Placental pericyte (primary cell): ENCODE measurements at places on chromosomes 1 and 21. TPM values are rescaled to one million over a fixed set of nuclear protein-coding genes. Genes with fewer than 3 reads are reported as not detected.

PODN gene
- total RNA-seq = 10.2 and 110 TPM in 2 replicates

HES2 gene
- 0.14 and 0.22 TPM in 2 replicates for total RNA-seq

RAB42 gene
- total RNA-seq = 1.7 and 4.8 TPM in 2 replicates

MXRA8 gene
- total RNA-seq = 342 and 367 TPM in 2 replicates

REG4 gene
- total RNA-seq = not detected in 2 replicates

C1orf56 gene
- 2.9 and 3.3 TPM in 2 replicates for total RNA-seq

CLCA4 gene
- not detected in 2 replicates for total RNA-seq

GPR3 gene
- total RNA-seq = 0.44 and 2.9 TPM in 2 replicates

IRF6 gene
- under 0.01 and 0.14 TPM in 2 replicates for total RNA-seq

AXDND1 gene
- total RNA-seq = 0.43 and 0.44 TPM in 2 replicates

ANKRD35 gene
- 0.22 and 0.57 TPM in 2 replicates for total RNA-seq

PCP4L1 gene
- total RNA-seq = not detected in 2 replicates

OR2T2 gene
- total RNA-seq = not detected in 2 replicates

KRTAP19-7 gene
- not detected in 2 replicates for total RNA-seq

SYCP1 gene
- total RNA-seq = not detected in 2 replicates

ADORA1 gene
- total RNA-seq = 5.0 and 35.5 TPM in 2 replicates

PLEKHM2 gene
- total RNA-seq = 62.7 and 95.0 TPM in 2 replicates

CLIC6 gene
- total RNA-seq = under 0.01 TPM in 1 of 2 replicates, not detected in the other

STUM gene
- not detected in 2 replicates for total RNA-seq

MMEL1 gene
- total RNA-seq = not detected in 2 replicates

CD164L2 gene
- not detected in 2 replicates for total RNA-seq

TMEM240 gene
- 4.4 and 4.8 TPM in 2 replicates for total RNA-seq

NUP210L gene
- total RNA-seq = under 0.01 TPM in 2 replicates

FMN2 gene
- 2.6 and 5.4 TPM in 2 replicates for total RNA-seq

SLC45A3 gene
- 5.7 and 11.9 TPM in 2 replicates for total RNA-seq

SMCP gene
- total RNA-seq = not detected in 2 replicates

F3 gene
- 338 and 346 TPM in 2 replicates for total RNA-seq

SPRR3 gene
- not detected in 2 replicates for total RNA-seq

CADM3 gene
- not detected in 2 replicates for total RNA-seq

MSH4 gene
- under 0.01 TPM in 1 of 2 replicates, not detected in the other for total RNA-seq

MUL1 gene
- 47.9 and 57.0 TPM in 2 replicates for total RNA-seq

EFNA3 gene
- total RNA-seq = 0.43 and 0.66 TPM in 2 replicates

ZBTB8B gene
- not detected in 2 replicates for total RNA-seq

PEX14 gene
- total RNA-seq = 22.5 and 24.6 TPM in 2 replicates

CFAP74 gene
- not detected in 2 replicates for total RNA-seq

THEM4 gene
- total RNA-seq = 8.8 and 10.7 TPM in 2 replicates

FAM72B gene
- 1.5 and 4.6 TPM in 2 replicates for total RNA-seq

DIO1 gene
- not detected in 2 replicates for total RNA-seq

CD1E gene
- not detected in 2 replicates for total RNA-seq

GALE gene
- total RNA-seq = 42.7 and 63.9 TPM in 2 replicates

DCDC2B gene
- not detected in 2 replicates for total RNA-seq

DNALI1 gene
- total RNA-seq = 4.7 and 6.3 TPM in 2 replicates

MMP23B gene
- total RNA-seq = 8.4 and 12.9 TPM in 2 replicates

LGALS8 gene
- total RNA-seq = 60.0 and 70.0 TPM in 2 replicates

ATAD3B gene
- total RNA-seq = 26.9 and 34.1 TPM in 2 replicates

WNT4 gene
- total RNA-seq = 0.14 and 0.22 TPM in 2 replicates

LCA5L gene
- 0.88 and 1.0 TPM in 2 replicates for total RNA-seq

SPRR4 gene
- not detected in 2 replicates for total RNA-seq

GJC2 gene
- total RNA-seq = 2.4 and 3.0 TPM in 2 replicates

KRTAP10-1 gene
- total RNA-seq = not detected in 2 replicates

DNASE2B gene
- total RNA-seq = not detected in 2 replicates

COQ8A gene
- 3.7 and 4.6 TPM in 2 replicates for total RNA-seq

ATAD3A gene
- total RNA-seq = 47.1 and 78.2 TPM in 2 replicates

IL12RB2 gene
- 0.72 TPM in 1 of 2 replicates, not detected in the other for total RNA-seq

PLCH2 gene
- under 0.01 TPM in 2 replicates for total RNA-seq
